Hair follicle dermal papilla cell (primary cell): ENCODE measurements at places on chromosomes 5 and 9. TPM values are rescaled to one million over a fixed set of nuclear protein-coding genes. Genes with fewer than 3 reads are reported as not detected.

The SLC36A3 gene
- not detected in 2 replicates for total RNA-seq

The PCDHGA10 gene
- total RNA-seq, result 16.7 and 19.1 TPM in 2 replicates

The FBN2 gene
- total RNA-seq, result 877 and 937 TPM in 2 replicates

The CCNO gene
- 0.16 TPM in 1 of 2 replicates, not detected in the other for total RNA-seq

The MOB3B gene
- total RNA-seq, result 0.12 and 0.32 TPM in 2 replicates

The SPINK1 gene
- total RNA-seq, result not detected in 2 replicates

The ENTPD2 gene
- not detected in 2 replicates for total RNA-seq
